ENCODE measurements at places on chromosomes 7 and 10.

GRCh38 chr10:19728376-19728775, 87.9 kb upstream of the PLXDC2 start:
- no peak for DNase-seq

DNA sequence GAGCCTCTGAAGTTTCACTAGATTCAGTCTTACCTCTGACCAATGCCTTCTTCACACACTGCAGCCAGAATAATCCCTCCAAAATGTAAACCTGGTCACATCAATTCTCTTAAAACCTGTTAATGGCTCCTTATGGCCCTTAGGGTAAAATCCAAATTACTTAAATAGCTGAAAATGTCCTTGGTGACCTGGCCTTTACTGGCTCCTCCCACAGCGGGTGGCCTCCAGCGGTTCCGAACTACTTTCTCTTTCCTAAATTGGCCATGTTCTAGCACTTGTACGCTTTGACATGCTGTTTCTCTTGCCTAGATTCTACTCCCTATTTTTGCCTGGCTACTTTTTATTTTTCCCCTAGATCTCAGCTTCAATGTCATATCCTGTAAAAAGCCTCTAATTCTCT, 36.1 kb downstream of the AGK start:
- DNase-seq: no peak

DNA sequence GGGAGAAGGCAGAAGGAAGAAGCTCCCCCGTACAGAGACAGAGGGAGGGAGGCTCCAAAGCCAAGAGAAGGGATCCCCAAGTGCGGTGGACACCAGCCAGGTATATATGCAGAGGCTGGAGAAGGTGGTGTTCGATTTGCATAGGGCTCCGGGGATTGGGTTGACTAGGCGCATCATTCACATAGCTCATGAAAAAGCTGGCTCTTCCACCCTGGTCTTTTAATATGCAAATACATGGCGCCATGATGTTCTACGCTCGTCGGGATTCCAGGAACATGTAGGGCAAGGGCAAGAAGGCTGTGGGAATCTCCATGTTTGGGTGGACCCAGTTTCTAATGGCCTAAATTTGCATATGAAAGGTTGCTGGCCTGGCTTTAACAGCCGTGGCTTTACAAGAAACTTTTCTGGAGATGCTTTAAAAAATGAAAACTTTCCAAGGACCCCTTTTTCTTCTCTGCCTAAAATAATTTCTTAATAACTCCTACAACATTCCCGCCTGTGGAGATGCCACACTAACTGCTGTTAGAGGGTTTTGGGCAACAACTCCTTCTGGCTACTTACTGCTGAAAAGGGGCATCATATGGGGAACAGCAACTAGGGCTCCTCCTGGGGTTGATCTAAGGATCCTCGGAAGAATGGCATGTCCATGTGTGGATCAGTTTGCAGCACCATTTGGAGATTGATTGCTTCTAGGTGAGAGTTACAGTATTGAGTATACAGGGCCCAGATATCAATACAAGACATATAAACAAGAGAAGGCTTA, 28.3 kb downstream of the C1GALT1 start:
- DNase-seq: no peak

- no peak for DNase-seq
Measured at GRCh38 chr7:47470567-47471357, 111.1 kb downstream of the TNS3 start.

DNA sequence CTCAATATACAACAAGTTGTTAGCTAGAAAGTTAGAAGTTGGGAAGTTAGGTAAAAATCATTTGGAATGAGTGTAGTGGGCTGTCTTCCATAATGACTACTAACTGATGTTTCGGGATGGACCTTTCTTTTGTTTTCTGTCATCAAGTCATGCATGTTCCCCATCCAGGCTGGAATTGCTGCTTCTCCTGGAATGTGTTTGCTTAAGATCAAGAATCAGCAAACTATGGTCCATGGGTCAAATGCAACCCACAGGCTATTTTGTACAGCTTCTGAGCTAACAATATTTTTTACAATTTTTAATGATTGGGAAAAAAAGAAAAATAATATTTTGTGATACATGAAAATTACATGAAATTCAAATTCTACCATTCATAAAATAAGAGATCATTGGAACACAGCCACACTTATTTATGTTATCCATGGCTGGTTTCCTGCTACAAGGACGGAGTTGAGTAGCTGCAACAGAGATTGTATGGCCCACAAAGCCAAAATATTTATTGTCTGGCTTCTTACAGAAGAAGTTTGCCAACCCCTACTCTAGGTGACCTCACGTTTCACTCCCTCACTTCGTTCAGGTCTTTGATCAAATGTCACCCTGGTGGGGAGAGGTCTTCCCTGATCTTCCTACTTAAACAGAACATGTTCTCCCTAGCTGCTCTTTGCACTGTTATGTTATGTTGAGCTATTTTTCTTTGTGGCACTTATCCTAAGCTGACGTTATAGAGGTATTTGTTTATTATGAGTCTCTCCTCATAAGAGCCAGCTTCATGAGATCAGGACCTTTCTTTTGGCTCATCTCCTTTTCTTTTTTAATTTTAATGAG, 127.1 kb downstream of the RALA start:
- DNase-seq: no peak

DNA sequence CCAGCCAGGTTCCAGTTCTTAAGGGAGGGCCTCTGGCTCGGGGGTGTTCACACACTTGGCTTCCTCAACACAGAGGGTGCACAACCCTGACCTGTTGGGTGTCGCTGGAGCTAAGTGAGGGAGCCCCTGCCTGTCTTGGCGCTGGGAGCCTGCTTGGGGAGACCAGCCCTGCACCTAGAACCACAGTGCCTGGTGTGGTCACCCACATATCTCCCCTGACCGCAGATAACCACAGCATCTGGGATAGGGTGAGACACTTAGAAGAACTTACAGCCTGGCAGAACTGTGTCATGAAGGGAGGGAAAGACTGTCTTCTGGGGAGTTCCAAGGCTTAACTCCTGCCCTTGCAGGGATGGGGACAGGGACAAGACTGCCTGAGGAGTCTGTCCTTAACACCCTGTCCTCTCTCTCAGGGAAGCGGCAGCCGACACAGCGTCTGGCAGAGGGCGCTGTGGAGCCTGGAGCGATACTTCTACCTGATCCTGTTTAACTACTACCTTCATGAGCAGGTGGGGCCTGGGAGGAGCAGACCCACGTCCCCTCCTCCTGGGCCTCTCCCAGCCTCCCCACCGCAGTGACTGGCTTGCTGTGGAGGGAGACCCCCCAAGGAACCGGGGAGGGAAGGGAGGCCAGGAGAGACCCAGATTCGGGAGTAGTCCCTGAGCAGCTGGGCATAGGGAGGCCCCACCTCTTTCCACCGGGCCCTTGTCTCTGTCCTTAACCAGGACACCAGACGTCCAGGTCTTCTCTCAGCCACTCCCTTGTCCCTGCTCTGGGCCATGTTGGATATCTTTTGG, 59.0 kb downstream of the PALD1 start:
- peak; percentile 46 for DNase-seq

- DNase-seq: no peak
Measured at GRCh38 chr10:38605153-38605661, 511.1 kb downstream of the ZNF37A start.

DNA sequence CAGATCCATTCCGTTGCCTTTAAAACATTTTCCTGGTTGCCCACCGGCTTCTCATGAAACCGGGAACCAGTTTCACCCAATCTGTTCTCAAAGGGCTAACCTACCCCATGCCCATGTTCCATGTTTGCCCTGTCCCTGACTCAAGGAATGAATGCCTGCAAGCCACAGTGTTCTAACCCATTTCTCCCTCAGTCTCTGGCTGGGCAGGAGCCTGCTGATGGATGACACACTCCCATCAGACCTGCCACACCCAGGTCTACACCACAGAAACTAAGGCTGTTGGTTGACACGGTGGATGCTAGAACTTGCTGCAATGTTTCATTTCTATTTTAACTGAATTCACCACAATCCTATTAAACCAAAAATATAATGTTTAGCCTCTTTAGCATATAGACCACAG, 15.6 kb downstream of the CLRN3 start:
- no peak for DNase-seq

GRCh38 chr10:78059906-78060702, 26.4 kb downstream of the RPS24 start:
- DNase-seq: no peak

DNA sequence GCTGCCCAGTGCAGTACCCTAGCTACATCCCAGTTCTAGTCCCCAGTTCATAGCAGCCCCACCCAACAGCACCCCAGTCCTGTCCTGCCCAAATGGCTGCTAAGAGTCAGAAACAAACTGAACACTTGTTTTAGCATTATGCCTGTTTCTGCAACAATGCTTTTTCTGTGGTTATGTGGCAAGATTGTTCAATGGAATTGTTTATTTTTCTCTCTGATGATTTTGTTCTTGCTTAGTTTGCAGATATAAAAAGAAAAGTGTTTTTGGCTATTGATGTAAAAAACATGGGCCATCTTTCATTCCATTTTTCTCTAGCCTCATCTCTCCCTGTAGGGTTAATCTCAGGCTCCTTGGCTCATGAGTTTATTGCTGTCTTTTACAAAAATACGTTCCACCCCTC, 42.5 kb downstream of the LRRC4 start:
- DNase-seq: no peak

GRCh38 chr7:18450019-18450418, 45.5 kb upstream of the HDAC9 start:
- no peak for DNase-seq

DNA sequence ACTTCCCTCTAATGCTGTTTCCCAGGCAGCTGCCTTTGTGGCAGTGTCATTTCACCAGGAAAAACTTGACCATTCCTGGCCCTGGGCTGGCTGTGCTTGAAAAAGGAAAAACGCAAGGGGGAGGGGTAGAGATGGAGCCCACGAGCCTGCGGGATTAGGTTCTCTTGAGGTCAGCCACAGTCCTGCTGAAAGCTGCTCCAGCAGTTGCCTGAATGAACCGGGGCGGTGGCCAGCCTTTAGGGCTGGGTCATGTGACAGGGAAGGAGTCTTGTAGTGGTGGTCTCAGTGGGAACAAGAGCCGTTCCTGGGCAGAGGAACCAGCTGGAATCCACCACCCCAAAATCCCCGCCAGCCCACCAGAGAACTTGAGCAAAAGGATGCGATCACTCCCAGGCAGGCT, 51.2 kb upstream of the LRRC4 start:
- no peak for DNase-seq

DNA sequence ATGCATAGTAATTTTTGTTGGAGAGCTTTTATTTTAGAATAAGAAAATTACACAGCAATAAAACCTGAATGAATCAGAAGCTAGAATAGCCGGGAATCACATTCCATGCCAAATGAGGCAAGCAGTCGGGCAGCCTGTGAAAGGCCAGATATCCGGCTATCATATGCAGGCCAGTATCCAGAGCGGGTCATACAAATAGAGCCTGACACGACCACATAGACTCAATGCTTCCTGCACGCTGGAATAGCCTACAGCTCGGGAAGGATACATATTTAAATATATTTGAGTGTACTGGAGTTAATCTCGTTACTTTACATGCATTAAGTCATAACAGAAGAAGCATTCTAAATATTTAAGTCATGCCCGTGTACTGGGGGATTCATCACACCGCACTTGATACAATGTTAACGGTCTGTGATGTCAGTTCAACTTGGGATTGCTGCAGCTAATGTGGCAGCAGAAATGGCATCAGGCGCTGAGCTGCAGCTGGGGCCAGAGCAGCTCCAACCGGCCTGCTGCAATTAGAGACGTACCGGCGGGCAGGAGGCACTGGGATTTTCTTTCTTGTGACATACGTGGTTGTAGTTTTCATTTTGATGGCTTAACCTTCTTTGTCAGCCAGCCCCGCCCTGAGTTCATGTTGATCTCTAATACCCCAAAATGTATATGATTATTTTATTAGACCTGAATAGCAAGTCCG, 112.0 kb downstream of the EBF3 start:
- no peak for DNase-seq
